ENCODE measurements at places on chromosomes 16 and 17.

- H3K4me1 ChIP-seq = peaks cover 15% of the 10 kb centered on the region
- peaks cover 28% of the 10 kb centered on the region for H3K27me3 ChIP-seq
- no peak for DNase-seq
- no peak overlapping the region for H3K27ac ChIP-seq
- H3K36me3 ChIP-seq = no peaks in the 10 kb centered on the region
These were observed 27.0 kb downstream of the RTN4RL1 start for GRCh38 chr17:1997927-1998742.

GRCh38 chr17:77369544-77369971 is 228.8 kb downstream of the SEC14L1 start:
- DNase-seq = no peak
- no peak overlapping the region for H3K27ac ChIP-seq
- H3K27me3 ChIP-seq = no peaks in the 10 kb centered on the region
- peaks cover 59% of the 10 kb centered on the region for H3K4me1 ChIP-seq
- H3K36me3 ChIP-seq = no peaks in the 10 kb centered on the region

- no peak overlapping the region for H3K4me3 ChIP-seq
- H3K27me3 ChIP-seq = no peaks in the 10 kb centered on the region
- H3K4me1 ChIP-seq = peaks cover 35% of the 10 kb centered on the region
- H3K36me3 ChIP-seq = no peaks in the 10 kb centered on the region
These were observed 177.8 kb downstream of the CCDC182 start for GRCh38 chr17:57567251-57567650.

- H3K4me1 ChIP-seq = peaks cover 67% of the 10 kb centered on the region
- peak overlapping the region; percentile 98 for H3K27ac ChIP-seq
- no peaks in the 10 kb centered on the region for H3K27me3 ChIP-seq
- H3K4me3 ChIP-seq = peak overlapping the region; percentile 85
- DNase-seq = peak; percentile 50
These were observed 1.0 kb downstream of the LYRM1 start for GRCh38 chr16:20901436-20902112.

GRCh38 chr16:30743716-30744115 is 4.5 kb upstream of the PHKG2 start:
- H3K27ac ChIP-seq = peak overlapping the region; percentile 42
- H3K4me1 ChIP-seq = peaks cover 39% of the 10 kb centered on the region
- H3K4me3 ChIP-seq = no peak overlapping the region
- no peaks in the 10 kb centered on the region for H3K27me3 ChIP-seq
- DNase-seq = peak; percentile 45

GRCh38 chr17:76447931-76448652 is 4.9 kb downstream of the UBE2O start:
- peak overlapping the region; percentile 64 for H3K27ac ChIP-seq
- DNase-seq = peak; percentile 61
- no peaks in the 10 kb centered on the region for H3K36me3 ChIP-seq

GRCh38 chr17:28710861-28711722 is 596 bp downstream of the PROCA1 start:
- no peaks in the 10 kb centered on the region for H3K36me3 ChIP-seq
- peak; percentile 86 for DNase-seq
- H3K4me1 ChIP-seq = peaks cover 25% of the 10 kb centered on the region
- H3K27ac ChIP-seq = peak overlapping the region; percentile 86

DNA sequence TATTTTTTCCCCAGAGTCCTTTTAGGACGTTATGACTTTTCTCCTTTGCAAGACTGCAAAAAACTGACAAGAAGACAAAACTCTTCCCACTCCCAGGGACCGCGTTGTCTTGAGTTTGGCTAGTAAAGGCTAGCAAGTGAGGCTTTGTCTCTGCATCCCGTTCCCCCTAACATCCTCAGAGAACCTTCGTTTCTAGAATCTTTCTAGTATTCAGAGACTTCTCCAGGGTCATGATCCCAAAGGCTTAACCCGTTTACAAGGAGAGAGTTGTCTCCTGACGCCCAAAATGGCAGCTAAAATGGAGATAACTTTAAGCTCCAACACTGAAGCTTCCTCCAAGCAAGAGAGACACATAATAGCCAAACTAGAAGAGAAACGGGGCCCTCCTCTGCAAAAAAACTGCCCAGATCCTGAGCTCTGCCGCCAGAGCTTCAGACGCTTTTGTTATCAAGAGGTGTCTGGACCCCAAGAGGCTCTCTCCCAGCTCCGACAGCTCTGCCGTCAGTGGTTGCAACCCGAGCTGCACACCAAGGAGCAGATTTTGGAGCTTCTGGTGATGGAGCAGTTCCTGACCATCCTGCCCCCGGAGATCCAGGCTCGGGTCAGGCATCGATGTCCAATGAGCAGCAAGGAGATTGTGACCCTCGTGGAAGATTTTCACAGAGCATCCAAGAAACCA is 843 bp downstream of the ZNF174 start:
- H3K27ac ChIP-seq = peak overlapping the region; percentile 78
- no peaks in the 10 kb centered on the region for H3K27me3 ChIP-seq
- DNase-seq = no peak
- H3K4me3 ChIP-seq = peak overlapping the region; percentile 86
- H3K4me1 ChIP-seq = peaks cover 31% of the 10 kb centered on the region
- peaks cover 59% of the 10 kb centered on the region for H3K36me3 ChIP-seq

GRCh38 chr16:88491560-88492310 is 38.7 kb downstream of the ZFPM1 start:
- no peak for DNase-seq
- no peaks in the 10 kb centered on the region for H3K36me3 ChIP-seq
- no peaks in the 10 kb centered on the region for H3K27me3 ChIP-seq
- no peaks in the 10 kb centered on the region for H3K4me1 ChIP-seq
- no peak overlapping the region for H3K4me3 ChIP-seq

DNA sequence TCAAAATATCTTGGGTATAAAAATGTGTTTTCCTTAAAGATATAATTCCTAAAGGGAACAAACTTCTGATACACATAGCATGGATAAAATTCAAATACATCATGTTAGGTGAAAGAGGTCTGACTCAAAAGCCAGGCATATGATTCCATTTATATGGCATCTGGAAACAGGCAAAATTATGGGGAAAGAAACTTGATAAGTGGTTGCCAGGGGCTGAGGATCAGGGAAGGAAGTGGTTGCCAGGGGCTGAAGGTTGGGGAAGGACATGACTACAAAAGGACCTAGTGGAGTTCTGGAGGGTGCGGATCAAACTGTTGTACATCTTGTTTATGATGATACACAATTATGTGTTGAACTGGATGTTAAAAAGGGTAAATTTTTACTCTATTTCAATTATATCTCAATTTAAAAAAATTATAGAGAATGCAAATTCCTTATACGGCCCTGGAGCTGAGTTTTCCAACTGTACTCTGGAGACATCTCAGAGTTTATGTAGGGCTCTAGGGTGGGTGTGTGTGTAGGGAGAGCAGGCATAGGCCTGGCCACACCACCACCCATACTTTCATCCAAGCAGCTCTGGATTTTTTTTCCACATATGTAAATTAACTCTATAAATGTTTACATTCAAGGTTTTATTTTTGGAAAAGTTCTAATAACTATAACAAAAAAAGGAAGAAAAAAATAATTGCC is 55.0 kb downstream of the AMFR start:
- H3K36me3 ChIP-seq = no peaks in the 10 kb centered on the region
- peaks cover 21% of the 10 kb centered on the region for H3K4me1 ChIP-seq
- H3K27ac ChIP-seq = peak overlapping the region; percentile 32
- no peaks in the 10 kb centered on the region for H3K27me3 ChIP-seq

DNA sequence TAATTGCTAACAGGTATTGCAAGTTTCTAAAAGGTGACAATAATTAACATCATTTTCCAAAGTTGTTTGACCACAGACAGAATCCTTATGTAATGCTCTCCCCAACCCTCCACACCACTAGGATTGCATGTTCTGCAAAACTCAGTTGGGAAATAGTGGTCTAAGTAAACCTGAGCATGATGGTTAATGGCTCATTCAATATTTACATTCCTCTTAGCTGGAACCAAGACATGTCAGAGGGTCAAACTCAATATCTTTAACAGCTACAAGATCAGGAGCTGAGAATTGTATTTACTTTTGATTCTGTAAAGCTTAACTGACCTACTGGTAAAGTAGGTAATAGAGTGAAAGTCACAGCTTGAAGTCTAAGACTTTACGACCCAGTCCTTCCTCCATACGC is 10.2 kb downstream of the MFSD6L start:
- H3K4me3 ChIP-seq = no peak overlapping the region
- no peak for DNase-seq
- no peak overlapping the region for H3K27ac ChIP-seq
- no peaks in the 10 kb centered on the region for H3K27me3 ChIP-seq
- no peaks in the 10 kb centered on the region for H3K36me3 ChIP-seq
- no peaks in the 10 kb centered on the region for H3K4me1 ChIP-seq

DNA sequence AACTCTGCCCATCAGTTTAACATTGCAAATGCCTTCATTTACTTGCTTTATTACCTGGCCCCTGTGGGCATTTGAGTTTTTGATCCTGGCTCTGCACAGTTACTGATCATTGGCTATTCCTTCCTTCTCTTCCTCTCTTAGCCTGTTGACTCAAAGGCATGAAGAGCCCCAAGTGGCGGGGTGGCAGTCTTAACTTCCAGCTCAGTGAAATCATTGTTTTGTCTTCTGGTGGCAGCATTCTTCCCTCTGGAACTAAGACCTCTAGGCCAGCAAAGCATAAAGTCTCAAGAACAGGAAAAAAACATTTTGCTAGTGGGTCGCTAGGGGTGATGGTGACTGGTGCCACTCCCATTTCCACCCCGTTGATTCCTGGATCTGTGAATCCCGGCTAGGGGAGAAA is 52.3 kb upstream of the MRTFB start:
- H3K4me1 ChIP-seq = peaks cover 24% of the 10 kb centered on the region
- no peak for DNase-seq
- H3K4me3 ChIP-seq = no peak overlapping the region
- no peaks in the 10 kb centered on the region for H3K27me3 ChIP-seq
- H3K27ac ChIP-seq = no peak overlapping the region

GRCh38 chr16:73196670-73197069 is 148.7 kb upstream of the ZFHX3 start:
- H3K4me1 ChIP-seq = no peaks in the 10 kb centered on the region
- H3K27ac ChIP-seq = no peak overlapping the region
- peak; percentile 67 for DNase-seq
- H3K27me3 ChIP-seq = no peaks in the 10 kb centered on the region
- no peaks in the 10 kb centered on the region for H3K36me3 ChIP-seq
- H3K4me3 ChIP-seq = no peak overlapping the region

GRCh38 chr16:47734987-47735594 is 274.0 kb downstream of the PHKB start:
- no peaks in the 10 kb centered on the region for H3K27me3 ChIP-seq
- no peaks in the 10 kb centered on the region for H3K36me3 ChIP-seq
- no peak overlapping the region for H3K27ac ChIP-seq
- DNase-seq = no peak

DNA sequence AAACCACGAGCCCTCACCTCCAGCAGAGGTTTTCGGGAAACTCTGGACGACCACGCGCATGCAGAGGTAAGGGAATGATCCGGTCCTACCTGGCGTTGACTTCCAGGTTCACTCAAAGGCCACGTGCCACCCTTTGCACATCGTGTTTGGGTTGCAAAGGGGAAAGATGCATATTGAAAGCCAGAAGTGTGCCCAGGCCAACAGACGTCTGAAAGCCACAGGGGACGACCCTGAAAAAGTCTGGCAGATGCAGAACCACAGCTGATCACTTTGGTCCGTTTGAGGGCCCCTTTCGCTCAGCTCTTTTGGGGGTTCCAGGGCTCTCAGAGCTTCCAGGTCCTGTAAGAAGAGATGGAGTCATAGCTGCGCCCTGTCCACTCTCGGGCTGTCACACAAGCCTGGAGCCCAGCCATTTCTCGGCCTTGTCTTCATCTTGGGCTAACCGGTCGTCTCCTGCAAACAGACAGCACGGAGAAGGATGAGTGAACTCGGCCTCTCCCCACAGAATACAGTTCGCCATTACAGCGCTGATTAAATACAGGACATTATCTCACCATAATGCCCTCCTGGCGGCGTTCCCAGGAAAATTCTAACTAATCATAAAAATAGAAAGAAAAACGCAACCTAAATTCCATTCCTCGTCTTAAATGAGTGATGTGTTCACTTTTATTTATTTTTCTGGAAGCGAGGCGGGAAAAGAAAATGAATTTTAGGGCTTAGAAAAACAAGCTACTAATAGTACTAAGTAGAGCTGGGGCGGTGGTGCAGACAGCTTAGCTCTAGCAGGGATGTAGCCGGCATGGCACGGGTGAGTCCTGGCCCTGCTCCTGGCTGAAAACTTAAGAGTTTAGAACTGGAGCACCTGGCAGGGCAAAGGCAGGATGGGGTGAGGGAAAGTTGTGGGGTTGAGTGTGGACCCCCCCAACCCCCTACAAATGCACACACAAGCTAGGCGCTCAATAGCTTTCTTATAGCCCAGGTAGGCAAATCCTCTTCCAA is 45.5 kb upstream of the ZFHX3 start:
- no peaks in the 10 kb centered on the region for H3K27me3 ChIP-seq
- peak overlapping the region; percentile 54 for H3K27ac ChIP-seq
- peaks cover 18% of the 10 kb centered on the region for H3K4me1 ChIP-seq

DNA sequence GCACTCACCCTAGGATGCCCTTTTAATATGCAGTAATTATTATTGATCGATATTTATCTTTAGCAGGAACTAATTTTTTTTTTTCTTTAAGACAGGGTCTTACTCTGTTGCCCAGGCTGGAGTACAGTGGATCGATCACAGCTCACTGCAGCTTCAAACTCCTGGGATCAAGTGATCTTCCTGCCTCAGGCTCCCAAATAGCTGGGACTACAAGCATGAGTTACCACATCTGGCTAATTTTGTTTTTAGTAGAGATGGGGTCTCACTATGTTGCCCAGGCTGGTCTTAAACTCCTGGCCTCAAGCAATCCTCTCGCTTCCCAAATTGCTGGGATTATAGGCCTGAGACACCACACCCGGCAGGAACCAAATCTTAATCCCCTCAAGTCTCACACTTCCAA is 29.3 kb downstream of the KIAA0753 start:
- H3K27ac ChIP-seq = no peak overlapping the region
- peaks cover 99% of the 10 kb centered on the region for H3K36me3 ChIP-seq
- no peak overlapping the region for H3K4me3 ChIP-seq

DNA sequence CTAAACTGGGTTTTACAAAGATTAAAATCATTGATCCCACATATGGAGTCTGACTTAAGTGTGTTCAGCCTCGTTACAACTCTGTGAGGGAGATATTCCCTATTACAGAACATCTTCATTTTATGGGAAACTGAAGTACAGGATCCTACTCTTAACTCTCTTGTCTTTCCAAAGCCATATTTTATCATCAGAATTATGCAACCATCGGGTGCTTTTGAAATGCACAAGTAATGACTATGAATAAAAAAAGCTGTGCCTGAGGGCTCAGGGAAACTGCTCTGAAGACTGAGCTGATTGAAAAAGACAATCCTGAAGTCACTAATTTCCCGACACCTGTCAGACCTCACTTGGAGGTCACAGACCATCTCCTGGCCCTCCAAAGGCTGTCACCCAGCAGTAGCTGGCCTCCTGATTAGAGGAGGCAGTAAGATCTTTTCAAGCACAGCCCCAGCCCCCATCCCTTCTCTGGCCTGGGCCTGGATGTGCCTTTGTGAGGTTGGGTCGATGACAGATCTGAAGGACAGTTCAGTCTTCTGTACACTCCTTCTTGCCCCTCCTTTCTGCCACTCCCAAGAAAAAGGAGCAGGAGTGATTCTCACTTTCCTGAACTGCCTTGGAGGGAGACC is 5.6 kb downstream of the AKAP1 start:
- peaks cover 15% of the 10 kb centered on the region for H3K4me1 ChIP-seq
- H3K27ac ChIP-seq = peak overlapping the region; percentile 83
- no peaks in the 10 kb centered on the region for H3K36me3 ChIP-seq
- no peak for DNase-seq
- no peaks in the 10 kb centered on the region for H3K27me3 ChIP-seq
